ENCODE measurements at places on chromosomes 11 and 22.
A peak's percentile ranks its signal among the peaks of the same experiment; 100 is the strongest.

GRCh38 chr11:121717296-121717695 is 264.5 kb upstream of the SORL1-AS1 start:
- DNase-seq, result no peak

GRCh38 chr22:22901578-22902218 is 14.1 kb downstream of the IGLL5 start:
- DNase-seq, result no peak

GRCh38 chr11:9573775-9574621 is 528 bp downstream of the WEE1 start:
- peak; percentile 27 for DNase-seq

- peak; percentile 66 for DNase-seq
These were observed 38.7 kb upstream of the LINC01488 start for GRCh38 chr11:69442807-69443137.
